Natural killer cell (primary cell): ENCODE measurements at places on chromosomes 7 and 10.

DNA sequence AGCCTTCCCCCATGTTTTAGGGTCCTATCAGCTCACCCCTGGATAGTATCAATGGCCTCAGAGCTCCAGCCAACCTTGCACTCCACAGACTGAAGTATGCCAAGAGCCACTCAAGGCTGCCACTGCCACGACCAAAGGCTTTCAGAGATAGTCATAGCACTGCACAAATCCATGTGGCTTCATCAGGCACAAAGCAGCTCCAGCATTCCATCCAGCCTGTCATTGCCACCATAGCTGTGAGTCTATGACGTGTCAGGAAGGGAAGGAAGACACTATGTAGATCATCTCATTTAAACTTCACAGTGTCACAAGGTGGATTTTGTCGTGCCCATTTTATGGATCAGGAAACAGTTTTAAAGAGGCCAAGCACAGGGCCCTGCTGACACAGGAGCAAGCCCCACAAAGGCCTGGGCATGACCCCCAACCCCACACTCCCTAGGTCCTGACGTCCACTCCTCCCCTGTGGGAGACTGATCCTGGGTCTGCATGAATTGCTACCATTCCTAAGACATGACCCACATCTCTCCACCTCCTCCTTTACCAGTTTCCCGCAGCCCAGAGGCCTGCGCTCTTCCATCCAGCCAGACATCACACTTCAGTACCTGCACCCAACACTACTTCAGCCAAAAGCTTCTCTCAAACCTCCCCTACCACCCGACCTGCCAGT, 119.4 kb downstream of the DIP2C start:
- DNase-seq, result no peak

DNA sequence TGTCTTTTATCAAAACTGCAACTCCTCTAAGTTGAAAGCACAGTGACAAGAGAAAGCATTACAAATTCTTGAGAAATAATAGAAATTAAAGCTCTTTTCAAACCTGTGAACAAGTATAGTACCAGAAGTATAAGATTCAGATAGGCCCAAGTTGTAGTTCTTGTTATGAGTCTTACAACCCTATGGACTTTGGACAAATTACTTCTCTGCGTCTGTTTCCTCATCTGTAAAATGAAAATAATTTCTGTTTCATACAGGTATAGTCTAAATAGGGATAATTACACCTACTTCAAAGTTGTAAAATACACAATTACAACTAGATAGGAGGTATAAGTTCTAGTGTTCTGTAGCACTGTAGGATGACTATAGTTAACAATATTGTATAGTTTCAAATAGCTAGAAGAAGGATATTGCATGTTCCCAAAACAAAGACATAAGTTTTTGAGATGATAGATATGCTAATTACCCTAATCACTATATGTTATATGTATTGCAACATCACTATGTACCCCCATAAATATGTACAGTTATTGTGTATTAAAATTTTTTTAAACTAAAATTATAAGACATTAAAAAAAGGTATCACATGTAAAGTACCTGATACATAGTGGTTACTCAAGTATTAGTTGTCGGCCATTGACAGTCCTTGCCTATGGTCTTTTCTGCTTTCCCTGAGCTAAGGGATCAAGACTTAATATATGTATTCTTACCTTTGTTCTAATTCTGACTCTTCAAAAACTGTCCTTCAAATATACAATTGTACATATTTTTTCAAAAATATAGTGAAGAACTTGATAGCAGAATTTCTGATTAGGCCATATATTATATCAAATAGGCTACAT, 1.8 kb upstream of the WASL start:
- DNase-seq, result no peak

GRCh38 chr10:57692255-57692980, 575.3 kb downstream of the IPMK start:
- no peak for DNase-seq

GRCh38 chr10:79137826-79138225, 69.1 kb downstream of the ZMIZ1 start:
- DNase-seq, result peak; percentile 49

DNA sequence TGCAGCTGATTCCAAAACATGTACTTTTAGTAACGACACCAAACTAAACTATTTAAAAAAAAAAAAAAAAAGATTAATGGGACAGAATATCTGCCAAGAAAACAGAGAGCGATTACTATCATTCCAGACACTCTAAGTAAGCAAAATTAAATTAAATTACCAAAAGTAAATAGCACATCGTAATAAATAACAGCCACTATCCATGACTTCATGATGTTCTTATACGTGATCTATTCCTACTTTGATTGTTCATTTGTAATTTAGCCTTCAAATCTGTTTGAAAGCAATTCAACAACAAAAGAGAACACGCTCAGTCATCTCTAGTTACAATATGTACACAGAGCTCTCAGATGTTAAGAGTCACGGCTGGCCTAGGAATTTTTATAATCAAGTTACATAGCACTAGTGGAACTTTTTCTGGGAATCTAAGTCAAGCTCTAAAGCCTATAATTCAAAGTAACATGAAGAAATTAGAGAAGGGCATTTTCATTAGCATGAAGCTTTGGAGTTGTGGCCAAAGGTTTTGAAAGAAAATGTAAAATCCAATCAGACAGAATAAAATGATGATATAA, 241.7 kb upstream of the NEBL start:
- DNase-seq, result no peak

DNA sequence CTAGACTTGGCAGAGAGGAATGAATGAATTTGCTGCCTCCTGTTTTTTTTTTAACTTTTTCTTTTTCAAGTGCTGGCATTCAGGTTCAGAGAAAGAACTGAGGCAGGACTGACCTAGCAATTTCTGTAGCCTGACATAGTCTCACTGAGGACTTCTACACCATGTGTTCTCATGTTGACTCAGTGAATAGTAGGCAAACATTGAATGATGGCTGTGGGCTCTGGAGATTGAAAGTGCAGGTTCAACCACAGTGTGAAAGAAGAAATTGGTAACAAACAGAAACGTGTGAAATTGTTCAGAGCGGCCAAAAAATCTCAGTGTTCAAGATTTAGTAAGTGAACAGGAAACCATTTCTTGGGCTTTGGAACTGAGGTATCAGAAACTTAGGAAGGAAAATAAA, 322.4 kb upstream of the GHITM start:
- no peak for DNase-seq
